ENCODE measurements at places on chromosomes 2 and 18.

- no peak for DNase-seq
These were observed 66.5 kb upstream of the CCDC178 start for GRCh38 chr18:33507019-33507418.

- DNase-seq = no peak
These were observed 20.1 kb downstream of the FIGN start for GRCh38 chr2:163715668-163716067.

DNA sequence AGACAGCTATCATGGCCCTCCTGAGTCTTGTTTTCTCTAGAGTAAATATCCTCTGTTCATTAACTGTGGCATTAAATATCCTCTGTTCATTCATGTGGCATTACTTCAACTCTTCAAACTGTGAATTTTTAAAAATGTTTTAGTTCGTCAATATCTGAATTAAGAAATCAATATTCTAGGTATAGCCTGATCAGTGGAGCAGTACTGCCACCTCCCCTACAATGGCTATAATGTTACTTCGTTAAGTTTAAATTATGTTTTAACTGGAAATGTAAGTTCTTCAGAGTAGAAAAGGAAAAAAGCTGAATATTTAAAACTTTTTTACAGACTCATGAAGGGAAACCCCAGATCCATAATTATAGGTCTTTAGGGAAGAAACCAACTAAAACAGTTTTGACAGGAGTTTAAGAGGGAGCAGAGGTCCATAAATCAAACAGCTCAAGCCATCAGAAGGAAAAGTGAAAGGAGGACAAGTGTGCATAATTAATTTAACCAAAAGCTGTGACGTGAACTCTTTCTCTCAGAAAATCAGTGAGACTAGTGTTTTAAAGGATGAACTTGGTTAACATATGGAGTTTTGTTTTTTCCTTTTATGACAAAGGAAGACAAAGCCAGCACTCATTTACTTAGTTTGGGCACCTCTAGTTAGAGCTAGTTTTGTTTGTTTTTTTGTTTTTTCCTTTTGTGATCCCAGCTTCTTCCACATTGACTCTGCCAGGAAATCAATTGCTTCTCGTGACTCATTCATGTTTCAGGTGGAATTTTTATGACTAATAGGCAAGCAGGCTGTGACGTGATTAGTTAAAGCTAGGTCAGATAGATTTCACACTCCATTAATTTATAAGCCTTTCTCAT, 44.9 kb downstream of the RBBP8 start:
- DNase-seq = no peak

DNA sequence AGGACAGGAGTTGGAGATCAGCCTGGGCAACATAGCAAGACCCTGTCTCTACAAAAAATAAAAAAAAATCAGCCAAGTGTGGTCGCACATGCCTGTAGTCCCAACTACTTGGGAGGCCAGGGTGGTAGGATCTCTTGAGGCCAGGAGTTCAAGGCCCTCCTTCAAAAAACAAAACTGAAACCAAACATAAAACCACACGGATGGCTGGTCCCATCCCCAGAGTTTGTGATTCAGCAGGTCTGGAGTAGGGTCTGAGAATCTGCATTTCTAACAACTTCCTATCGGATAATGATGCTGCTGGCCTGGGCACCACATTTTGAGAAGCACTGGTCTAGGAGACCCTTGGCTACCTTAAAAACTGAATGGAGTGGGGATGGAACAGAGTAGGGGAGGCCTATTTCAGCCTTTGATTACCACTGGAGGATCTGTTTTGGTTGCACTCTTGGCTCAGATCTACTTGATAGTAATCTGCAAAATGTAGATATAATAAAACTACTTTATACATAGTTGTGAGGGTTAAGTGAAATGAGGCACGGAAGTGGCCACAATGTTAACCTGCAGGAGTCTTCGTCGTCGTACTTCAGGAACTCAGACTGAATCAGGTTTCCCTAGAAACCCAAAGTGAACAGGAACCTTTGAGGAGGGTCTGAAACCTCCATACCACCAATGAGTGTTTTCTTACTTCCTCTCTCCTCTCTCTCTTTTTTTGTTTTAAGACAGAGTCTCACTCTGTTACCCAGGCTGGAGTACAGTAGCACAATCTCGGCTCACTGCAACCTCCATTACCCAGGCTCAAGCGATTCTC, 25.5 kb upstream of the NFE2L2 start:
- no peak for DNase-seq

GRCh38 chr2:167954495-167954894, 292.9 kb downstream of the STK39 start:
- DNase-seq = no peak

GRCh38 chr2:60478660-60479059, 74.8 kb downstream of the BCL11A start:
- no peak for DNase-seq

DNA sequence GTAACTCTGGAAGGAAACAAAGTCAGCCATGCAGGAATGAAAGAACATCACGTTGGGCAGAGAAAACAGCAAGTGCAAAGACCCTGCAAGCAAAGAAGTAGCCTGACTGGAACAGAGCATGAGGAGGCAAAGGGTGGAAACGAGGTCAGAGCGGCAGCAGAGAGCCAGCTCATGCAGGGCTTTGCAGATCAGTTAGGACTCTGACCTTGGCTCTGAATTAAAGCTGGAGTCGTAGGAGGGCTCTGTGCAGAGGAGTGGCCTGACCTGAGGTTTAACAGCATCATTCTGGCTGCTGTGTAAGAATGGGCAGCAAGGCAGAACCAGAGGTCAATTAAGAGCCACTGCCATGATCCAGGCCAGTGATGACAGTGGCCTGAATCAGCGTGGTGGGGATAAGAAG, 220.7 kb downstream of the PRKCE start:
- DNase-seq = no peak

- no peak for DNase-seq
These were observed 1050.5 kb downstream of the BCL11A start for GRCh38 chr2:59502981-59503380.

DNA sequence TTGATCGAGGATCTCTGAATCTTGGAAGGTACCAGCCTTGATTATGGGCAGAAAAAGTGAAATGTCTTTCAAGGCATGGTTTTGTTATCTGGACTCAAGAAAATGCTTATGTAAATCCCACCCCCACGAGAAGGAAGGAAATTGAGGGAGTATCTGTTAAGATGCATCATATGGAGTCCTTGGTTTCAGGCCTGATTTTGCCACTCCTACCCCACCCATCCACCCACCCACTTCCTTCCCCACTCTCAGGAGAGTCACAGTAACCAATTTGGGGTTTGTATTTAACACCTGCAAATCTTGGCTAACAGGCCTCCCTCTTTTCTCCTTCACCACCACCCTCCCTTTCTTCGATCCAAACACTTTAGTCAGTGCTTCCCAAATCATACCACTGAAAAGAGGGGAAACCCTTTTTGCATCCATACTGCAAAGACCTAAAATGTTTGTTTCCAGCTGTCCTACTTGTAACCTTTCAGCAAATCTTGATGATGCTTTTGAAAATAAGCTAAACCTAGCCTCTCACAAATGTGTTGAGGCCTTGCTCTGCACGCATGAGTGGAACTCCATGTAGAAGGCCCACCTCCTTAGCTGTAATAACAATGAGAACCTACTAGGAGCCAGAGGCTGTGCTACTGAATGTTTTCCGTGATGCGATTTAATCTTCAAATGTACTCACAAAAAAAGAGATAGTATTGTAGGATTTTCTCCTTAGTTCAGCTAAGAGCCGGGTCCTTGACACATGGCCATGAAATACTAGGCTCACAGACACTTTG, 34.8 kb downstream of the POU3F3 start:
- no peak for DNase-seq

Data from neural crest cell (in vitro differentiated cells).